ENCODE measurements at places on chromosomes 4 and X.

DNA sequence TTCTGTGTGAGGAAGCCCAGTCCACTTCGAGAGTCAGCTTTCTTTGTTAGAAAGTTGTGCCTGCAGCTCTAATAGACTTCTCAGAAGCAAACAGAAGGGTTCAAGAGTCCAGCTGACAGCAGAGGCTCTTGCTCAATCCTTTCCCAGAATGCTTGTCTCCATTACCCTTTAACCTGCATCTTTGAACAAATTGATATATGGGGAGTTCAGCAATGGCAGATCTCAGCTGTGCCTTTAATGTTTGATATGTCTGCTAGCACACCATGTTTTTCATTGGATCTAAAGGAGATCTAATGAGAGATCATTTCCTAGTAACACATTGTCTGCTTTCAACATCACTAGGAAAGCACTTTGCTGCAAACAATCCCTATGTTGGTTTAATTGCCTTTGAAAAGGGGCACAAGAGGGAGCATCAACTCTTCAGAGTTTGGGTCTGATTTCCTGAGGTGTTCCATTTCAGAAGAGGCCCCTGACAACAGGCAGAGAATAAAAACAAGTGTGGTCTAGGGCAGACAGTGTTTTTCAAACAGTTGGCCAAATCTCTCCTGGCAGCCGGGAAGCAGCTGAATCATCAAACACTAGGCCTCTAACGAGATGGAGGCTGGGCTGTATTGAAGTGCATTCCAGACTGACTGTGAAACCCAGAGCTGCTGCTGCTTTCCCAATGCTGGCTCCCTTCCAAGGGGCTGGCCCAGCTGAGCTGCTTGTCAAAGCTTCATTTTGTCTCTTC lies 55.5 kb downstream of the LUZP4 start:
- DNase-seq = peak; percentile 93

DNA sequence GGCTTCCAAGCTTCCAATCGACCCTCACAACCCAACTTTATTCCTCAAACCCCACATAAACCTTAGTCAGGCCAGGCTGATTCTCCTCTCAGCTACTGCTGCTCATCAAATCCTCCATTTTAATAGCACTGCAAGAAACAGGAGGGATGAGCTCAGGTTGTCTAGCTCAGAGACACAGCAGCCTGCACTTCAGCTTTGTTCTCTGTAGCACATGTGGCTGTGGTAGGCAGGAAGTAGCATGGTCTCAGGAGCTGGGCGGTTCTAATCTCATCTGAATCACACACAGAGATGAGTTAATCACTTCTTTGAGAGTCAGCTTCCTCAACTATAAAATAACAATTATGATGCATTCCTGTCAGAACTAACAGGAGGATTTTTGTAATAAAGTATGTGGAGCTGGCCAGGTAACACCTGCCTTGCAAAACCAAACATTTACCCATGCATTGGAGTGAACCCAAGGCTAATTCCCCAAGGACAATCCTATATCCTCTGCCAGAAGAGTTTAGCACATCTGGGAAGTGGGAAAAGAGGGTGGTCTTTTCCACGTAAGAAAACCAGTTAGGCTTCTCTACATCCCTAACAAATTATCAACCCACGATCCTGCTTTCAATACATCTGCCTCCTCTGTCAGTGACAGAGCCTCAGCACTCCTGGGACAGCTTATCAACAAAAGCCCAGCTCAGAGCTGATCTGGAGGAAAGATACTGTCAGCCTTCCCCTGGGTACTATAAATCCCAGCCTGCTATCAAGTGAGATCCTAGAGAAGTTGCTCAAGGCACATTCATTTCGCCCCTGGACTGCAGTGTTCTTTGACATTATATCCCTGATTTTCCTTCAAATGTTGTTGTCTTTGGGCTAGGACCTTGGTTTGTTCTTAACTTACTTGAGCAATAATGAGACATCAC lies 32.8 kb downstream of the ELOVL6 start:
- DNase-seq = no peak

DNA sequence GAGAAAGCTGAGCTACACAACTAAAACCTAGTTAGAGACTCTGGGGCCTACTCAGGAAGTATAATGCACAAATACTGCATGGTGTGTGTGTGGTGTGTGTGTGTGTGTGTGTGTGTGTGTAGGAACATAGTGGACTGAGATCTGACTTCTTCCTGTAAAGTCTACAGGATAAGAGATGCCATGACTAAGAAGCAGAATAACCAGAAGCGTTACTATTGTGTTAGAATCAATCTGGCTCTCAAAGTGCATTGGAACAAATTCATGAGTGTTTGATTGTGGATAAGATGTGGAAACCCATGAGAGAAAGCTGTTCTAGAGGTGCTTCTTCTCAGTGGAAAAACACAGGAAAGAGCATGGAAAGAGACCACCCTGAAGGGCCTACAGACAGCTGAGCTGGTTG lies 302.1 kb downstream of the INPP4B start:
- no peak for DNase-seq

DNA sequence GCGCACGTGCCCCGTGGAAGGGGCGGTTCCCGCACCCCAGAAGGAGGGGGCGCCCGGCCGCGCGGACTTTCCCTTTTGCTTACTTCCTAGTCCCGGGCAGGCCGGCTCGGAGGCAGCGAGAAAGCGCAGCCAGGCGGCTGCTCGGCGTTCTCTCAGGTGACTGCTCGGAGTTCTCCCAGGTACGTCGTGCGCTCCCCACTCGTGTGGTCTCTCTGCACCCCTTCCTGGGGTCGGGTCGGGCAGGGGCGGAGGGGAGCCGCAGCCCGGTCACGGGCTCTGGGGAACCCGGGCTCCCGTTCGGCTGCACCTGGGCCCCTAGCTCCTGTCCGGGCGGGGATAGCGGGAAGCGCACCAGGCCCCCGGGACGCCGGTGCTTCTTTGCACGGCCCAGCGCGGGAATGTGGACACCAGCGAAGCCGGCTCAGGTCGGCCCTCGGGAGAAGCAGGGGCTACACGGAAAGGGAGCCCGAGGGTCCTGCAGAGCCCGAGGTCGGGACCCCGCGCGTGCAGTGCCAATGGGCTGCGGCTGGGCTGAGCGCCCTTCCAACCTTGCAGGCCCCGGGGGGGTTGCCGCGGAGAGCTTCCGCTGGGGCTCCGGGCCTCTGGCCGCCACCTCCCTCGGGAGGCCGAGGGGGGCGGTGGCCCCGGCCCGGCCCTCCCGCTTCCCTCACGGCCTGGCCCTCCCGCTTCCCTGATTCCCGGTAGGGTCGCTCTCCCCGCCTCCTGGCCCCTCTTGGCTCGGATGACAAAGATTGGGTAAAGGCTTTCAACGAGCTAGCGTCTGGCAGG lies at the start of gene TLR2:
TLR2 (plus strand) TSS at position 99 of the 789 bp plus-strand sequence. CDS start 18,628 bp downstream, outside the sequence.
- peak; percentile 92 for DNase-seq

GRCh38 chr4:185566972-185567371 lies 31.7 kb upstream of the PDLIM3 start:
- peak; percentile 69 for DNase-seq

DNA sequence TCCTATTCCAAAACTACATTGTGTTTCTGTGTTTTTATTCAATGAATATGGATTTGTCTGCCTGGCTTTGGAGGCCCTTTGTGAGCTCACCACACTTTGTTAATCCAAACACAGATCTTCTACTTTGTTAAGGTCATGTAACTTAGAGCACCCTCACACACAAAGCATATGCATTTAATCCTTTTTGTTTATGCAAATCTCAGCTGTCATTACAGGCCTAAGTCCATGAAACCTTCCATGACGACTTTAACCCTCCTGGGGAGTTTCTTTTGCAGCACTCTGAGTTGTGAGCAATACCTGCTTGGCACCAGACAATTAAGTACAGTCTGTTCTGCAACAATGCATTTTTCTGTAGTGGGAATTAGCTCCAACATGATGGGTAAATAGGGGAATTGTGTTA lies 14.9 kb downstream of the CCSER1 start:
- no peak for DNase-seq

DNA sequence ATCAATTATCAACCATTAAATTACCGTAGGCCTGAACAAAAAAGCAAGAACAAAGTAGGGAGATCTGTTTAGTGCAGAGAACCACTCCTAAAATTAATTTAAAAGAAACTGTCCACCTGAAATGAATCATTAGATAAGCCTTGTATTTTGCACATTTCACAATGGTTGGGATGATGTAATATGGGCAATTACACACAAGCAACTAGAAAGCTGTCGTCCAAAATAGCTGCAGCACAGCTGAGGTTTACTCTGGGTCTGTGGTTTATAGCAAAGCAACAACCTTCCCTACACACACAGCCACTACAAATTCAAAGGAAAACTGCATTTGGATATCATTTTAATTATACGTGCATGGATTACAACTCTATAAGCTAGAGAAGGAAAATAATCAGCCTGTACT lies 28.5 kb downstream of the PCDH19 start:
- DNase-seq = no peak

GRCh38 chr4:141771889-141772830 lies 135.8 kb downstream of the IL15 start:
- no peak for DNase-seq

Measured in aorta (tissue), 5 donors.